ENCODE measurements at places on chromosomes 4 and X.

GRCh38 chr4:123632693-123633030 is 236.1 kb downstream of the SPRY1 start:
- DNase-seq = no peak

- no peak for DNase-seq
Measured at GRCh38 chr4:36313301-36313700, 31.9 kb downstream of the DTHD1 start.

DNA sequence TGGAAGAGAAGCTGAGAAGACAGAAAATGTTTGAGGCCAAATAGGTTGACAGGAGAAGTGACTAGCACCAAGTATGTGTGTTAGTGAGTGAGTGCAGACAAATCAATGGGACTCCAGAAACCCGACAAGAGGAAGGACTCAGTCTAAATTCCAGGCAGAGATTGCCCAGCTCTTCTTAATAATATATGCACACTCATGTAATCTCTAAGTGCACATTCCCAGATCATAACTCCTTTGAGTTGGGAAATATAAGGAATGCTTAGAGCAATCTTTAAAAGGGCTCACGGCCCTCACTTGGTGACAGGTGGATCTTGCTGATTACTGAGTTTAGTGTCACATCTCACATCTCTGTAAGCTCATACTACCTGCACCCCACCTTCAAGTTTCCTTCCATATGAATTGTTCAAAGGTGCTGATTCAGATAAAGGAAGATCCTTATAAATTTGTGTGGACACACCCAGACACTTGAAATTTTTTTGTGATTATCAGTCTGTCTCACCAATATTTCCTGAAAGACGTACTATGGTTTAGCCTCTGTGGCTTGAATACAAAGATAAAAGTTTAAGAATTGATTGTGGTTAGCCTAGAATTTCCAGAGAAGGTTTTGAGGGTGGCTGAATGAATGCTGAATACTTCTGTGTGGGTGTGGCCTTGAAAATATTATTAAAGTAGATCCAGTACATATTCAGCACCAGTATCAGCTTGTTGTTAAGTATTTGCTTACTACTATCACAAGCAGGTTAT is 205.1 kb upstream of the UGT8 start:
- no peak for DNase-seq

DNA sequence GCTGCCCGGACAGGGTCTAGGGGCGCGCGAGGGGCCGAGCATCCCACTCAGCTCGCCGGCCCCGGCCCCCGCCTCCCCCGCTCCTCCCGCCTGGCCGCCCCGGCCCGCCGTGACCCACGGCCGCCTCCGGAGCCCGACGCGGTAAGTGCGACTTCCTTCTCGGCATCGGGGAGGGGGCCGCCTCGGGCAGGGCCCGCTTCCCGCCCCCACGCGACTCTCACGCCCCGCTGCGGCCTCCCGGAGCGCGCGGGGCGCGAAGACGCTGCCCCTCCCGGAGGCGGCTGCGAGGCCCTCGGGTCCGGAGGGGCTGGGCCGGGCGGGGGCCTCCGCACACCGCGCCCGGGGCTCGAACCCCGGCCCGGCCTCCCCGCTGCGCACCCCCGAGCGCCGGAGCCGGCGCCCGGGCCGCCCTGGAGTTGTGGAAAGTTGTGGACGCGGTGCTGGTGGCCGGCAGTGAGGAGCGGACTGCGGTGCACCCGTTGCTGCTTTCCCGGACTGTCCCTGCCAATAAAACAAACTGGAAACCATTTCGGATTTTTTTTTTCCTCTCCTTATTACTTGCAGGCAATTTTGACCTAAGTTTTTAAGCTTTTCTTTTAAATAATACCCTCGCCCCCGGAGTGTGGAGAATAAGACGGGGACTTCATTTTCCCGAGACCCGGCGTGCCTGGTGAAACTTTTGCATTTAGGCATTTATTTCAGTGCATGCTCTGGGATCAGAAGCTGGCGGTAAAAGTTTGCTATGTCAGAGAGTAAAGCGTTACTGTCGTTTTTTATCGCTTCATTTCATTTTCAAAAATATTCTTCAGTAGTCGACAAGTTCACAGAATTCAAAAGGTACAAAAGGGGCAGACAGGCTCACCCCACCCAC is 13.0 kb upstream of the TMEM156 start:
- DNase-seq = peak; percentile 14

DNA sequence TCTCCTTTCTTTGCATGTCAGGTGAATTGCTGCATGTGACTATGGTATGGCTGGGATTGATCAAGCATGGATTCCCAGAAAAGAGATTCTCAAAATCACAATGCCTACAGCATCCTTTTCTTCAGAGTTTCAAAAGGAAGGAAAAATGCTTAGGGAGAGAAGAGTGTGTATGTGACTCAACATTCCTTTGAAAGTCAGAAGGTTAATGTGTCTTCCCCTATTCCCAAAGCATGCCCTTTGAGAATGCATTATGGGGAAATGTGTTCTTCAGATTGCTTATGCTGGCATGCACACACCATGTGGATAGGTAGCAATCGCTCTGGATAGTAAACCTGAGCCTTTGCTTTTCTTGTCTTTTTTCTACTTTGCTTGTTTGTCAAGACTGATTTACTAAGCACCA is 78.5 kb downstream of the ELOVL6 start:
- DNase-seq = no peak

GRCh38 chr4:113628711-113629110 is 132.8 kb downstream of the CAMK2D start:
- DNase-seq = no peak

DNA sequence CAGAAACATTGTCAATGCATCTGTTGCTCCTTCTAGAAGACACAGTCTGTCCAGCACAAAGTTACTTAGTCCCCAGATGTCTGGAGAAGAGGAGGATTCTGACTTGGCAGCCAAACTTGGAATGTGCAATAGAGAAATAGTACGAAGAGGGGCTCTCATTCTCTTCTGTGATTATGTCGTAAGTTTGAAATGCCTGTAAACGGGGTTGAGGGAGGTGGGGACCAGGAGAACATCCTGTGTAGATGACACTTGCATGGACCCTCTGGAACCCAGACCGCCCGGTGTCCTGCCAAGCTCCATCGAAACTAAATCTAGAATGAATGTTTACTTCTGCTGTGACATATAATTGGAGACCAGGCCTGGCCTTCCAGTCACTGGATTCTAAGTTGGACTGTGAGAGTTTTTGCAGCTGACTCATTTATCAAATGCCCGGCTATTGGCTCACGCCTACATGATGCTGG is 45.0 kb upstream of the MSANTD1 start:
- DNase-seq = no peak

DNA sequence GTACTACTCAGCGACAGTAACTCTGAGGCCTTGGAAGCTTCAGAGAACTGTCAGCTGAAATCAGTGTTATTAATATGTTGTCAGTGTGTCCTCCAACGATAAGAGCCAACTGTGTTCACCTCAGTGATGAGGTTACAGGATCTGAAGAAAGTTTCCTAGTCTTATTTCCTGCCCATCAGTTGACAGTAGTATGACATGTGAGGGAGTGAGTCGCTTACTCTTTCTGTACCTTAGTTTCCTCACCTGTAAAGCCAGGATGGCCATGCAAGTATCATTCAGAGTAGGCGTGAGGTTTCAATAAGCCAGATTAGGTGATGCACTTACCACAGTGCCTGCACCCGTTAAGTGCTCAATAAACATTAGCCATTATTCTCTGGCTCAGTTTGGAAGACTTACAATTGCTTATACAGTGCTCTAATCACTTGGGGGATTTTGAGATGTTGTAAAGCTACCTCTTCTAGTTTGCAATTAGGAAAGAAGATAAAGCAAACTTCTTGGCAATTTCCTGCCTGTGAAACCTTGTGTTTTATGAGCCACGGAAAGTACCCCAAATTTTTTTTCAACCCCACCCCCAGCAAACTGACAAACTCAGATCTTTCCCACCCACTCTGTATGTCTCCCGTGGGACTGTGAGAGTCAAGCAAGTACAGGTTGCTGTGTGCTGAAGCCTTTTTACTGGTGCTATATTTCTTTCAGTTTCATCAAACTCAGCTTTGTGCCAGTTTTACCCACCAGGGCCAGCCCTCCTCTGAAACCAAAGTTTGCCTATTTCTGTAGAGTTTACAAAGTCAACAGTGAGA is 62.2 kb downstream of the ANXA3 start:
- DNase-seq = no peak

DNA sequence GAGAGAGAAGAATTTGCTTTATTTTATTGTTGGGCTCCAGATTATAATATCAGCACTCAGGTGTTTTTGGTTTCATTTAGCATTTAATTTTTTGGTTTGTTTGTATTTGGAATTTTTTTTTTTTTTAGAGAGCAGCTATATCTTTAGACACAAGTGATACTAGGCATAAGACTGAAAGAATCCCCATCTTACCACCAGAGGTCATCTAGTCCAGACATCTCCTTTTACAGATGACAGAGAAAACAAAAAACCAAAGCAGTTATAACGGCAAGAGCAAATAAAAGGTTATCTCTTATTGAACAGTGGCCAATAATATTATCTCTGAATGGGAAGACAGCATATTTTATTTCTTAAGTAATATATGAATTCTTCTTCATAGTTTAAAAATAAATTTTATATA is 22.8 kb downstream of the USP38 start:
- no peak for DNase-seq

DNA sequence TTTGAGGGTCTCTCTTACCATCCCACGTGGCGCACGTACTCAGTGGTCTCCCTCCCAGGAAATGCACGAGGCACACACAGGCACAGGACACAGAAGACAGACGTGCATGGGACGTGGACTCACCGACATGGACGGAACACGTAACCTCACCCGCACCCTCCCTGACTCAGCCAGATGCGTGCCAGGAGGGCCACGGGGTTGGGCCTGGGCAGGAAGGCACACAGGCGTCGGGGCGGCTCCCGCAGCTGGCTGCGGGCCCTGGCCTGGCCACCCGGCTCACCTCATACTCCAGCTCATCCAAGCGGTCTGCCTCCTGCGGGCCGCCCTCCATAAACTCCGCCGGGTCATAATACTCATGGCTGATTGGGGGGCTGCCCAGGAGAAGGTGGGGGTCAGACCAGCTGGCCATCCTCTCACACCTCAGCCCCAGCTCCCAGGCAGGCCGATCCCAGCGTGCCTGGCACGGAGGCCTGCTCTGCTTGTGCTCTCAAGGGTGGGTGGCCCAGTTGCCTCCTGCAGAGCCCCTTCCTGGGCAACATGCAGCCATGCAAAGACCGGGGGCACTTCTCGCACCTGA is 12.6 kb downstream of the SSR4 start:
- no peak for DNase-seq

- no peak for DNase-seq
Measured at GRCh38 chr4:185275501-185275900, 66.1 kb downstream of the SNX25 start.

DNA sequence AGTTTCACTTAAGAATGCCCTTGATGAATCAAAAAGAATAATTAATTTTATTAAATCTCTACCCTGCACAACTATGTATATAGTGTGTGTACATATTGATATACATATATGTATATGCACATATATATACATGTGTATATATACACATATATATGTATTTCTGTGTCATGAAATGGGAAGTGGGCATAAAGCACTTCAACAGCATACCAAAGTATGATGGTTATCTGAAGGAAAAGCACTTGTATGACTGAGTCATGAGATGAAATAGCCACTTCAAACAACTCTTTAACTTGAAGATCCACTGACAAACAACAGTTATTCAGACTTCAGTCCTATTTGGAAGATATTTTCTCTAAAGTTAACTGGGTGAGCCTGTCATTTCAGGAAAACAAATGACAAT is 16.3 kb downstream of the RNF128 start:
- DNase-seq = no peak

- DNase-seq = no peak
Measured at GRCh38 chr4:161336621-161337020, 827.2 kb downstream of the FSTL5 start.

GRCh38 chr4:100098011-100098545 is 92.2 kb downstream of the DDIT4L start:
- DNase-seq = no peak

DNA sequence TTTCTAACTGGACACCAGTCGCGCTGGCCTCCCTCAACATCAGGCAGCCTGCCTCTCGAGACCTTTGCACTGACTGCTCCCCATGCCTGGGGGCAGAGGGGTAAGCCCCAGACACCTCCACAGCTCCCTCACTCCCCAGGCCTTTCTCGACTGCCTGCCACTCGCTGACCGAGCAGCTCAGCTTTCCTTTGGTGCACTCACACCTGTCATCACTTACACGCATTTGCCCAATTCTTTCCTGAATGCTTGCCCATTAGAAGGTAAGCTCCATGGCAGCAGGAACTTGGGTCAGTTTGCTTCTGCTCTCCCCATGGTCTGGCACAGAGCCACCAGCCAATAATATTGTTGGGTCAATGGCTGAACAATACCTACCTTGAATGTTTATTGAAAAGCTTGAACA is 32.2 kb upstream of the PROM1 start:
- no peak for DNase-seq

DNA sequence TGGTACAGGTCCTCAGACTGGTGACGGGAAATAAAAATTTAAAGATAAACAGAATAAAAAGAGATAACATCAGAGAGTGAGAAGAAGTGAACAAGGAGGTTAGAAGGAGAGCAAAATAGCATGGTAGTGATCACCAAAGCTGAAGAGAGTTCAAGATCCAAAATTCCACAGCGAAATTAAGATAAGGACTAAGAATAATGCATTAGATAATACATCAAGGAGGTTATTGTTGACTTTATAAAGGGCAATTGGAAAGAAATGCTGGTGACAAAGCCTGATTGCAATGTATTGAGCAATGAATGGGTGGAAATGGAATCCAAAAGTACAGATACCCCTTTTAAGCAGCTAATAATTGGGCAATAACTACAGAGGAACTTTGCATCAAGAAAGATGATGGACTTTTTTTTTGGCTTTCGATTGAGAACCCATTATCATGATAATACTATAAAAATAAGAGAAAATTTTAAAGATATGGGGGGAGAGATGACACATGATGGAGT is 101.6 kb upstream of the MAP9 start:
- no peak for DNase-seq

GRCh38 chr4:48792348-48793006 is 12.4 kb upstream of the FRYL start:
- DNase-seq = no peak

- no peak for DNase-seq
Measured at GRCh38 chr4:138678985-138679746, 336.4 kb upstream of the NOCT start.

DNA sequence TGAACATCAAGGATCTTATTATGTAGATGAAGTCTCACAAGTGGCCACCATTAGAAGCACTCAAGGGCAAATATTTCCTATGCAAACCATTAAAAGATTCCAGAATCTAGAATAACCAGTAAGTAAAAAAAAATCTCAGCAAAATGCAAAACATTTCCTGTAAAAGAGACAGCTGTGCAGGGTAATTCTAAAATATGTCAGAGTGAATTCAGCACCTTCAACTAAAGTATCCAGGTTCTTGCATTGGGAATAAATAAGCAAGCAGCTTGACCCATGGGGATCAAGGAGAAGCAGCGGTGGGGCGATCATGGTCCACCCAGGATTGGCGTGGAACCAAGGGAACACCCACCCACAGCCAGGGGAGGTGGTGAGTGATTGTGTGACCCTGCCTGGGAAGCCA is 2188.9 kb downstream of the PCDH7 start:
- DNase-seq = no peak

- DNase-seq = no peak
Measured at GRCh38 chr4:182139491-182139890, 103.7 kb upstream of the TENM3 start.
